ENCODE measurements at places on chromosomes 7 and 10.

GRCh38 chr10:63262430-63263073, 129.4 kb downstream of the NRBF2 start:
- no peak for DNase-seq

DNA sequence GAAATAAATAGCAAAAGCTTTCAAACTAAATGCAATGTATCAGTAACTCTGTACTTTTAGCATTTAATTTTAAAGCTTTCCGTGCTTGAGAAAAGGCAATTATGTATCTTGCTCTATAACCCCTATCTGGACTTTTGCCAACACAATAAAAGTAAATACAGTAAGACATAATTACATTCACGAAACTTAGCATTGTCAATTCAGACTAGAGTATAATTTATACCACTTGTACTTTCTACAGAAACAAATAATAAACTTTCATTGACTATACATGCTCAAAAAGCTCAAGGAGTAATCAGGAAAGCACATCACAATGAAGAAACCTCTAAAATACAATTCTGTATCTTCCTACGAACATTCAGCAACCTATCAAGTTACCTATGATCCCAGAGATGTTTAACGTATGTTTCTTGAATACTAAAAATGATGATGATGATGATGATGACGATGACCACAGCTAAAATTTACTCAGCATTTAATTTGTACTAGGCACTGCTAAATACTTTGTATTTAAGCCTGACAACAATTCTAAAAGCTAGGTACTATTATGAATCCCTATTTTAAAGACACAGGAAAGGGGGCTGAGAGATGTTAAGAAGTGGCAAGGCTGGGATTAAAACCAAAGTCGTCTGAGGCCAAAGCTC, 44.9 kb downstream of the MINDY3 start:
- DNase-seq, result no peak

- DNase-seq, result no peak
Observed at GRCh38 chr10:56593120-56593519, 232.1 kb upstream of the ZWINT start.

GRCh38 chr10:44932517-44933450, 21.6 kb downstream of the TMEM72 start:
- peak; percentile 84 for DNase-seq

GRCh38 chr7:29248713-29249382, 54.3 kb downstream of the CHN2 start:
- DNase-seq, result no peak

DNA sequence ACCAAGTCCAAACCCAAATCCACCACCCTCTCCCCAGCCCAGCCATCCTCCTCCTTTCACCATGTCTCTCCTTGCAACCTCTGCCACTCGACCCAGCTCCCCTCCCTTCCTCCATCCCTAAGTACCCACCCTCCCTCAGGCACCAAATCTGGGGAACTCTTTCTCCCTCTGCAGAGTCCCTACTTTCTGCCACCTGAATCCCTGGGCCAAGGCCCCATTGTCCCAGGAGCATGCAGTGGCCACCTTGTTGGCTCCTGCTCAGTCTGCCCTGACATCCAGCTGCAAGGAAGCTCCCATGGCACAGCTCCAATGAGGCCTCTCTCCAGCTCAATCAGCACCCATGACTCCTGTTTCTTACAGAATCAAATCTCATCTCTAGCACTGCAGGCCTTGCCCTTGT, 5.5 kb upstream of the UNC5B start:
- no peak for DNase-seq

GRCh38 chr7:104664648-104665047, 336.2 kb downstream of the LHFPL3 start:
- DNase-seq, result no peak

GRCh38 chr10:78605800-78606350, 462.9 kb upstream of the ZMIZ1 start:
- no peak for DNase-seq

- no peak for DNase-seq
Observed at GRCh38 chr7:80659120-80660055, 20.9 kb downstream of the CD36 start.

- DNase-seq, result no peak
Observed at GRCh38 chr7:92697414-92697813, 107.2 kb upstream of the FAM133B start.

- peak; percentile 30 for DNase-seq
Observed at GRCh38 chr7:129262324-129262723, 37.5 kb downstream of the AHCYL2 start.

- DNase-seq, result peak; percentile 80
Observed at GRCh38 chr10:69318867-69319727, 40.8 kb downstream of the HK1 start.

DNA sequence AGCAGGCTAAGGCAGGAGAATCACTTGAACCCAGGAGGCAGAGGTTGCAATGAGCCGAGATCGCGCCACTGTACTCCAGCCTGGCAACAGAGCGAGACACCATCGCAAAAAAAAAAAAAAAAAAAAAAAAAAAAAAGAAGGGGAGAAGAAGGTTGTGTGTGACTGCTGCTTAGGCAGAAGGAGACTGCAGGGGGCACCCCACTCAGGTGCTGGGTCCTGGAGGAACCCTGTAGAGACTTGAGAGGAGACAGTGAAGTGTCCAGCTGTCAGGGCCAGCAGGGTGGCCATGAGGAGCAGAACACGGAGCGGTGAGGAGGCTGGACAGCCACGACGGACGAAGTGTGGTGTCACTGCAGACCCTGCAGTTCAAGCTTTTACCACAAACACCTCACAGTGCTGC, 99.0 kb upstream of the NMT2 start:
- DNase-seq, result no peak

DNA sequence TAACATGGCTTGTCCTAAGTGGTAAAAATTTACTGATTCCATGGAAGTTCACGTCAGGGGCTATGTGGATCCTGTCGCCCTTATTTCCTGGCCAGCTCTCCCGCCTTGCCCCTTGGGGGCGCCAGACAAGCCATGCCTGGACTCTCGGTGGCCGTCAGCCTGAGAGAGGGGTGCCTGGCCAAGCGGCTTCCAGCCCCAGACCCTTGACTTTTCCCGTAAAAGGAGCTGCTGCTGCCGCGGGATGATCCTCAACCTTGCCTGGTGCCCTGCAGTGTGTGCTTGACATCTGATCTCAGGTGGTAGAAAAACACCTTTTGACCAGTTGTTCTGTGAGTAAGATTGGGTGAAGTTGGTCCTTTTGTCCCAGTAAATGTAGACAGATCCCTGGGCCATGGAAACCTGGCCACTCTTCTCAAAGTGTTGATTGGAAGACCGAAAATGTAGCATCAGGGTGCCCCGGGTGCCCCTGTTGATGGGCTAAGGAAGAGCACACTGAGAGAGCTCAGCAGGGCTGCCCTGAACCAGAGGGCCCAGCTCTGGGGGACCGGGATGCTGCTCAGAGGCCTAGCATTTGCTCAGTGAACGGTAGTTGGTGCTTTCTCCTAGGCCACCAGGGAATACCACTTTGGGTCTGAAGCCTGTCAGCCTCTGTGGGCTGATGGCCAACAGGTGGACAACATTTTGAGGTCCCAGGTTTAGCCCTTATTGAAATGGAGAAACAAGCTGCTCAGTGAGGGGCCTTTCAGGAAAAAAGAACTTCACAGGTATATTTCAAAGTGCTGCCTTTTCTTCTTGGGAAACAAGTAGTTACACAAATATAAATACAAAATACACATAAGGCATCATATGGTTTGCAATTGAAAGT, 162.5 kb downstream of the LRMDA start:
- no peak for DNase-seq

DNA sequence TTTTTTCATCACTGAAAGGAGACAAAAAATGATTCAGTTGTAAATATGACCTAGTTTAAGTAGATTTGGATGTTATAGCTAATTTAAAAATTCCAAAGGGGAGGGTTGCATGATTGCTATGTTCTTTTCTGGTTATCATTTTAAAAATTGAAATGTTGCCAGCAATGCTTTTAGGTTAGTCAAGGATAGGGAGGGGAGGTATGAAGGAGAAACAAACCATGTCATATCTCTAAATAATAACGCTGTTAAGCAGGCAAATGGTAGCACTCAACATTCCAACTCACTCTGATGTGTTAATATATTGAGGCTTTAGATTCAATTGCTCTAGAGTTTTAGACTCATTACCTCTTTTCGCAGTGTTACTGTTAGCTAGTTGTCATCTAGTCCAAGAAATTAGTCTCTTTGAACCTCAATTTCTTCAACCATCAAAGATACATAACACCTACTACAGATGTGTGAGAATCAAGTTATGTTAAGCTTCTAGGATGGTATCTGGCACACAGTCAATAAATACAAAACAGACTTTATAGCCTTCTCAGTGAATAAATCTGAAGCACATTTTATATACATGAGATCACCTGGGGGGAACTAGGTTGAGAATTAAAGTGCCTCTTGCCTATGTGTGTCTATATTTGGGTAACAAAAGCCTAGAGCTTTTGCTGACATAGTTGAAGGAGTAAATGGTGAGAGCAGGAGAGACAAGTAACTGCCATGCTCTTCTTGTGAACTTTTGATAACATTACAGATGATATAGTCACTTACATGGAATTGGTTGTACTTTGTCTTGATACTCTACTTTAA, 124.9 kb downstream of the CSTF2T start:
- no peak for DNase-seq

DNA sequence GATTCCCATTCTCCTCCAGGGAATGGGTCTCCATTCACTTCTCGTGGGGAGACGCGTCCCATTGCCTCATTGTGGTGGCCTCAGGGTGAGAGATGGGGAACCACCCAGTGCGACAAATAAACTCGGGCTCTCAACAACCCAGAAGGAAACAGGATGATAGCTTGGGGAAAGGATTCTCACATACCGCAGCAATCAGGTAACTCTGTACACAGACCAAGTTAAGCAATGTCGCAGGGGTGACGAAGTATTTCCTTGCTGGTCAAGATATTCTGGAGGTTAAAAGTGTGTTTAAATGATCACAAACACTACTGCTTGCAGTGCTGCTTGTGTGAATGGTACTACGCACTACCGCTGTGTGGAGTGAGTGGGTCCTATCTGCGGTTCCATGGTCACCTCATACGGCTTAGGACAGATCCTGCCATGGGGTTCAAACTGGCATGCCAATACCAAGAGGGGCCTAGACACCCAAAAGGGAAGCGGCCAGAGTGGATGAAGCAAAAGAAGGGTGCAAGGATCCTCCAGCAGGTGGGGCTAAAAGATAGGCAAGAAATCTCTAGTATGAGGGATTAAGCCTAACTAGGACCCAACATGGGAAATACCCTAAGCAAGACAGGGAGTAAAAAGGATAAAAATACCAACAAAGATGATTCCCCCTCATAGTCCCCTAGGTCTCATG, 143.8 kb upstream of the TMEM106B start:
- DNase-seq, result peak; percentile 57

DNA sequence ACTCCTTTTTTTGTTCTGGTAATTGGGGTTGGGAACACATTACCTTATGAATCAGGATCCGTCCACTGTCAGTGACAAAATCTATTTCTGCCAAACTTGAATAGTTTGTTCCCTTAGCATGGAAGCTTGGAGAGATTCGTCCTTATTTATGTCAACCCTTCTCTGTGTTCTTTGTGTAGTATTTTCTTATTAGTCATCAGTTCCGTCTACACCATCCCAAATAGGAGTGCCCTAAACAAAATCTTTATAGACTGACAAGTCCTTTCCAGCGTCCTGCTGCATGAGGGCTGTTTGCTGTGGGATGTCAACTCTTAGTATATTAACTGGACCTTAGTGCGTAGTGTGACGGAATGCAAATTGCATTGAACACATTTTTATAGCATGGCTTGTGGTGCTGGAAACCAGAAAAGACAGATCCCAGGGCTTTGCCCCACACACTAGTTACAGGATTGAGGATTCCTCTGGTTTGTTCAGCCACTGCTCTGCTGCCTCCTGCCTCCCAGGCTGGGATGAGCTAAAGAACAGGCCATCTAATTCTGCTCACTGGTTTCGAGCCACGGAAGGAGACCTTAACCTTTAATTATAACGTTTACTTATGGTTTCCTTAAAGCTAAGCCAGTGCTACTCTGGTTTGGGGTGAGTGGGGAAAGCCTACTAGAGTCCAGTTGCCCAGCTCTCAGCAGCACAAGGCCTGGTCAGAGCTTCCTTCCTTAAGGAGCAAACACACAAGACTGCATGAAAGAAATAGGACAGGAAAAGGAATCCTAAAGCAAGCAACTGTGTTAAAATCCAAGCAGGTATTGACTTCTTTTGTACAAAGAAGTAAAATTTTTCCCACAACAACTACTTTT, 194.4 kb downstream of the CCSER2 start:
- no peak for DNase-seq

DNA sequence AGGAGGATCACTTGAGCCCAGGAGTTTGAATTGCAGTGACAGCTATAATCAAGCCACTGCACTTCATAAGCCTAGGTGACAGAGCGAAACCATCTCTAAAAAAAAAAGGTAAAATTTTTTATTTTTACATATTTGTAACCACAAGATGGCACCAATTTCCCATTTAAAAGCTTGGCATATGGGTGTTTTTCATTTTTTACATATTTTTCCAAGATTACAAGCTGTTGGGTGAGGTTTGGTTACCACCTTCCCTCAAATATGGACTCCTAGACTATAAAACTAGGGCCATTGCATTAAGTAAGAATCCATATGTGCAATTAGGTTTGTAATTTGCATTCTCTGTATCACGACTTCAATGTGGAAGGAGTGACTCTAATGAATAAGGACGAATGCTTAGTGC, 129.3 kb upstream of the ACBD5 start:
- no peak for DNase-seq

- no peak for DNase-seq
Observed at GRCh38 chr10:129433266-129433665, 33.8 kb upstream of the MGMT start.

- DNase-seq, result peak; percentile 5
Observed at GRCh38 chr10:75375838-75376237, 25.7 kb downstream of the ZNF503 start.

DNA sequence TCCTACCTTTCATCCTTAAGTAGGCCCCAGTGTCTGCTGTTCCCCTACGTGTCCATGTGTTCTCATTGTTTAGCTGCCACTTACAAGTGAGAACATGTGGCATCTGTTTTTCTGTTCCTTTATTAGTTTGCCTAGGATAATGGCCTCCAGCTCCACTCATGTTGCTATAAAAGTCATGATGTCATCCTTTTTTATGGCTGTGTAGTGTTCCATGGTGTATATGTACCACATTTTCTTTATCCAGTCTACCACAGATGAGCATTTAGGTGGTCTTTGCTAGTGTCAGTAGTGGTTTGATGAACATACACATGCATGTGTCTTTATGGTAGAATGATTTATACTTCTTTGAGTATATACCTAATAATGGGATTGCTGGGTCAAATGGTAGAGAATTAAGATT, 146.2 kb upstream of the SLC26A5 start:
- DNase-seq, result no peak

- peak; percentile 70 for DNase-seq
Observed at GRCh38 chr10:26860102-26860442, 686 bp downstream of the ABI1 start.

DNA sequence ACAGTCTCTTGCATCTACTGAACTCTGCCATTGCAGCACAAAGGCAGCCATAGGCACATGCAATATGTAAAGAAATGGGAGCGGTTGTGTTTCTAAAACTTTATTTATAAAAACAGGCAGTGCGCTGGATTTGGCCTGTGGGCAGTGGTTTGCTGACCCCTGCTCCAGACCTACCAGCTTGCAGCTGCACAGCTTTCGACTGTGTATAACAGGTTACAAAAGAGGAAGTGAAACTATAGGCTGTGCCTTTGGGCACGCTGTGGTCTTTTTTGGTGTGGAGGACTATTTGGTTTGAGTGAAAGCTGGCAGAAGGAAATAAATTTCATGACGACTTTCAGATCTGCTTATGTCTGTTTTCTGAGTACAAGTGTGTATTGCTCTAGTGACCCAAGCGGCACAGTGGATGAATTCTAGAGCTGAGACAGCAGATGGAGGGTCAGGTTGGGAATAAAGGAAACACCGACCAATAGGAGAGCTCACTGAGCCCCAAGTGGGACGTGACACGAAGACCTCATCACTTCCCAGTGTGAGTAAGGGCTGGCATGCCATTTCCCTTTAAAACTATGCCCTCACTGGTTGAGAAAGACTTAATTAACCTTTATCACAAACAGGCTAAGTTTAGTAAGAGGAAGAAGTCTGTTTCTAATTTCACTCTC, 152.7 kb downstream of the ANK3 start:
- peak; percentile 74 for DNase-seq

All from CD4-positive, alpha-beta T cell treated with Interleukin-4 for 1 hour (primary cell).